ENCODE measurements at places on chromosomes 11 and 22.

DNA sequence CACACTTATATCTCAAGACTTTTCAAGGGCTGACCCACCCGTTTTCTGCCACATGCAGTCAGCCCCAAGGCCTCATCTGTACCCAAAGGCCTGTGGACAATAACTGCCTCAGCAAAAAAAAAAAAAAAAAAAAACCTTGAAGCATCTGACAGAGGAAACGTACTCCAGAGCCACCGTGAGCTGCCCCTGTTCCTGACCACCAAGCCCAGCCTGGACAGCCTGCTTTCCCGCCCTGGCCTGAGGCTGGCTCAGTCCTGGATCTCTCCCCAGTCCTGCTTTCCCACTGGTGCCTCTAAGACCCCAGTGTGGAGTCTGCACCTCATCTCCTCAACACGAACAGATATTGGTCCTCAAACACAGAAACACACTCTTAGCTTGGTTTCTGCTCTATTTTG is 66.5 kb downstream of the SLC35F2 start:
- DNase-seq = no peak

DNA sequence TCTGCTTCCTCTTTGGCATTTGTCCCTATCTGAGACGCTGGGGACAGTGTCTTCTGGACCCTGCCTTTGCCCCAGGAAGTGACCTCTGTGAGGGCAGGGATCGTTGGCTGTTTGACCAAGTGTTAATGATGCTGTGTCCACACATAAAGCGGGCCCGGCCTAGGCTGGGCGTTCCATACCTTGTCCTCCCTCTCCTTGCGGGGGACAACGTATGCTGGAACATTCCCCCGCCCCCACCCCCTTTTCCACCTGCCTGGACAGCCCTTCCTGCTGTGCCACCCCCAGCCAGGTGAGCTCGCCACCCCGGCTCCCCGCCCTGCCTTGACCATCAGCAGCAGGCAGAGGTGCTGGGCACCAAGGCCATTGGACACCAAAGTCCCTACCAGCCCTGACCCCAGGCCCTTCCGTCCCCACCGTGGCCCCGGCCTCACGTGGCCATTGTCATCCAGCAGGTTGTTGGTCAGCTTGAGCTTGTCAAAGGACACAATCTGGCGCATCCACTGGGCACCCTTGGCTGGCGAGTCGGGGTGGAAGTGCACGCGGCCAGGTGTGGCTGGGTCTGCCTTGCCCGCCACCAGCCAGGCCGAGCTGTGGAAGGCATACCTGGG is 4.1 kb upstream of the NUDT8 start:
- DNase-seq = no peak

GRCh38 chr11:11347592-11347991 is 5.5 kb downstream of the CSNK2A3 start:
- no peak for DNase-seq

- no peak for DNase-seq
Observed at GRCh38 chr22:46951350-46951749, 188.9 kb downstream of the TBC1D22A start.

DNA sequence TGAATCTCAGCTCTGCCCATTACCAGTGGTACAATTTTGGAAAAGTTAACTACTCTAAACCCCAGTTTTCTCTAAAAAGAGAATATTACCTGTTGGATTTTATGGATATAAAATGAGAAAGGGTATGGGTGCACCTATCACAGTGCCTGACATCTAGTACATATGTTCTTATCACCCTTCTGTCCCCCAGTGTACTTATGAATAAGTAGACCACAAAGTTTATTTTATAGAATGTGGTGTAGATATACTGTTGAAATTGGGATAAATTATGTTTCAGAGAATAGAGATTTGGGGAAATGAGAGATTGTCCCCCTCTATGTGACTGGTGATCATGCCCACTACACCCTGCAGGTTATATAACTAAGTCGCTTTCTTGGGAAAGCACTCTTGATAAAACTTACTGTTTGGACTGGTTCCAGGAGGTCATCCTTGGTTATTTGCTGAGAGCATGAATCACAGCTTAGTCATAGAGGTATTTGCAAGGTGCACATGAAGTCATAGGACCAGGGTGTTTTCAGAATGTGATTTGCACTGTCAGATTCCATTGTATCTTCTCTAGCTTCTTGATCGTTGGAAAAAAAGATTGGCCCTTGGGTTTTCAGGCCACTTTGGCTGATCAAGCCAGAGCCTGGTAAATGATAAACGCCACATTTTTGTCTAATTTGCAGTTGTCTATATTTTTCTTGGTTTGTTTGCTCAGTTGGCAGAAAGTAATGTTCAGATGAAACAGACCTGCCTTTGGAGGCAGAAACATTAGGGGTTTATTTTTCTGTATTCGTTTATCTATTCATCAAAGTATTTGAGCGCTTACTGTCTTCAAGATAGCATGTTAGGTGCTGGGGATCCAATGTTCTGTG is 21.3 kb downstream of the STX3 start:
- no peak for DNase-seq
